Left ventricle myocardium superior (tissue), 1 donor: ENCODE measurements at places on chromosomes 6 and 20.

GRCh38 chr6:149334201-149334600 lies 16.7 kb downstream of the TAB2 start:
- no peak for DNase-seq

GRCh38 chr6:12729467-12729866 lies 12.9 kb downstream of the PHACTR1 start:
- no peak for DNase-seq

- no peak for DNase-seq
Observed at GRCh38 chr6:129844118-129844891, 16.8 kb downstream of the TMEM244 start.

DNA sequence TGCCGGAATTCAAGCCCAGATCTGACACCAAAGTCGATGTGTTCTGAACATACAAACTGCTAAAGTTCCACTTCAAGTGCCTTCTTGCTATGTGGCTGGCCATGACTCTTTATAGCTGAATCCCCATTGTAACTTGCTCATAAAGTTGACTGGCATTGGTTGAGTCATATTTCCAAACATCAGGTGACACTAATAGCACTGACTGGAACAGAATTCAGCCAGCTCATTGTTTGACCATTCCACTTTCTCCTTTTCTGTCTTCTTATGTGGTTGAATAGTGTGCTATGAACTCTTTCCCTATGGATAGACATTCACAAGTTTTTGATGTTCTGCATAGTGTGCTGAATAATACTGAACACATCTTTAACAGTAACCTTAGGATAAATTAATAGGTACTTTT lies 266.2 kb upstream of the ZFP64 start:
- DNase-seq = no peak

- DNase-seq = no peak
Observed at GRCh38 chr6:42512579-42512978, 51.2 kb upstream of the UBR2 start.

DNA sequence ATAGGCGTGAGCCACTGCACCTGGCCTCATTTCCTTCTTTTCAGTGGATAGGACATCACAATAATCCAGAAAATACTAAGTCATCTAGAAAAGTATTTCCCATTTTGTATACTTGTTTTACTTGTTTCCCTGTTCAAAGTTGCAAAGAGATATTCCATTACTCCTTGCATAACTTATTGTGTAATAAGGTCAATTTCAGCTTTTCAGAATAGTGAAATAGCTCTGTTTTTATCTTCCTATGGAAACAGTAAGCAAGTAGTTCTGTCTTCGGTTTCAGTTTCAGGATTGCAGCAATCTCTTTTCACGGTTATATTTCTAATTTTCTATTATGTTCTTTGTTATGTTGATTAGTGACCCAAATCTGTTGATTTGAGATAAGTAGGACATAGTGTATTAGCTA lies 6.0 kb downstream of the STX11 start:
- DNase-seq = no peak

GRCh38 chr6:157291356-157291755 lies 32.0 kb downstream of the TMEM242 start:
- no peak for DNase-seq

DNA sequence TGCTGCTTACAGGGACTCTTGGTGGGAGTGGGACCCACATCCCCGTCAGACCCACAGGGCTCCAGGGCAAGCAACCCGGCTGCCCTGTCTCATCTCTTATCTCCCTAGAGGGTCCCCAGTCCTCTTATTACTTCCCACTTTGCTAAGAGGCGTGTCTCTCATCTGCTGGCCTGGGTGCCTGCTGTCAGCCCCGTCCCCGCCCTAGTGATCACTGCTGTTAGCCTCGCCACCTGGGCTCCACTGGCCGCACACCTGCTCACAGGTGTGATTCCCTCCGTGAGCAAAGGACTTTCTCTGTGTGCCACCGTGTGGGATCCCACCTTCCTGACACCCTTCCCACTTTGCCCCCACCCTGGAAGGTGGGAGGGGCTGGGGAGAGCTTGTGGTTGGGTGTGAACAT lies 57.6 kb downstream of the TCP11 start:
- no peak for DNase-seq

DNA sequence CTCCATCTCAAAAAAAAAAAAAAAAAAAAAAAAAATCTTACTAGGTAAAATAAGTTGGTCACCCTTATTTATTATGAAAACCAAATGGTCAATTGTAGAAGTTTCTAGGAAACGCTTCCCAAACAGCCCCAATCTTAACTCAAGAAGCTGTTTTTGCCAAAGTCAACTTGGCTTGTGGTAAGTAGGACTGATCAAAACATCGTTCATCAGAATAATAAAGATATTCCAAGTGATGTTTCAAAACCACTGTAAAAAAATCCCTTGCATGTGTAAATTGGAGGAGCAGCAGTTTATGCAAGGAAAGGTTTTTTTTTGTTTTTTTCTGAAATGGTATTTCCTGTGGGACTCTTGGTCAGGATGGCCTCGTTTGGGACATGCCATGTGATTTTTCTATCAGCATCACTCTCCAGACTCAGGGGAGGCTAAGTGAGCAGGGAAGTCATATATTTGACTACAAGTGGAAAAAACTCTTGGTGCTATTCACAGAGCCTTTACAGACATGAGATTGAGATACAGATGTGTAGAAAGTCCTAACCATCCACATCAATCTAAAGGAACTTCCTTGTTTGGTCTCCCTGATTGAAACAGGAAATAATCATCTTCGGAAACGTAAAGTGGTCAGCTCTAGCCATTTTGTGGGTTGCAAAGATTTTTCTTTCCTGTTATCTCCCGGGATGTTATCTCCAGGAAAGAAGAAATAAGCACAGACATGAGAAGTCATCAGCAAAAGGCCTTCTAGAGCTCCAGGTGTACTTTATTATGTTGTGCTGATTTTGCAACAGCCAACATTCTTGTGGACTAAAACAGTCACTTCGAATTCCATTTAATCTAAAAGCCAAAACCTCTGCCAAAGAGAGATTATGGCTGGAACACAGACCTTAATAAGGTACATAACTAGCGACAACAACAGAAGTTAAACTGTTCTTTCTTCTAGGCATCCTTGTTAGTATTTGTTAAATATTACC lies 177.8 kb downstream of the EDN1 start:
- DNase-seq = no peak

GRCh38 chr20:48919882-48920526 lies 1.5 kb upstream of the ARFGEF2 start:
- DNase-seq = no peak

DNA sequence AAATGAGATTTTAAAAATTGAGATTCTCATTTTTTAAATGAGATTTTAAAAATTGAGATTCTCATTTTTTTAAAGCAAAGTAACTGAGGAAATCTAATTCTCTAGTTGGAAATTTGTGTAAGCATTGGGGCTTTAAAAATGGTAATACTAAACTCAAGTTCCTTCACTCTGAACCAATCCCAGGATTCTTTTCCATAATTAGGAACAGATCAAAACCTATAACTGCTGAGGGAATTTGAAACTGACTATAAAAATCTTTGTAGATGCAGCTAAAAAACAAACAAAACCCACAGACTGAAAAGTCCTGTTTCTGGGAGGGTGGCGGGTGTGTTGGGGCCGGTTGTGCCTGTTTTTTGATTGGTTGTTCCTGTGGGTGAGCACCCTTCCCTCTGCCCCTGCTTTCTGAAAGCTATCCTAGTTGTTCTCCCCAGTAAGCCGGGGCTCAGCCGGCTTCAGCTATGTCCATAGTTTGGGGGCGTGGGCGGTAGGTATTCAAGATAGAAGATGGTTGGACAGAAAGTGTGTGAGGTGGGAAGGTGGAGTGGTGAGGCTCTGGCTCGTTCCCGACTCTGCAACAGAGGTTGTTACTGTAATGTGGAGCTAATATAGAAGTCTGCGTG lies 49.3 kb downstream of the GFRA4 start:
- DNase-seq = no peak

DNA sequence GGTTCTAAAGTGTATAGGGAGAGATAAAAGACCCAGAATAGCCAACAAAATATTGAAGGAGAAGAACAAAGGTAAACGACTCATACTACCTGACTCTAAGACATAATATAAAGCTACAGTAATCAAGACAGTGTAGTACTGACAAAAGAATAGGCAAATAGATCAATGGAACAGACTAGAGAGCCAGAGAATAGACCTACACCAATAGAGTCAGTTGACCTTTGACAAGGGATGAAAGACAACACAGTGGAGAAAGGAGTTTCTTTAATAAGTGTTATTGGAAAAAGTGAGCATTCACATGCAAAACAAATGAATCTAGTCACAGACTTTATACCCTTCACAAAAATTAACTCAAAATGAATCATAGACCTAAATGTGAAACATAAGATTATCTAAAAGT lies 96.4 kb downstream of the ISM1 start:
- no peak for DNase-seq

DNA sequence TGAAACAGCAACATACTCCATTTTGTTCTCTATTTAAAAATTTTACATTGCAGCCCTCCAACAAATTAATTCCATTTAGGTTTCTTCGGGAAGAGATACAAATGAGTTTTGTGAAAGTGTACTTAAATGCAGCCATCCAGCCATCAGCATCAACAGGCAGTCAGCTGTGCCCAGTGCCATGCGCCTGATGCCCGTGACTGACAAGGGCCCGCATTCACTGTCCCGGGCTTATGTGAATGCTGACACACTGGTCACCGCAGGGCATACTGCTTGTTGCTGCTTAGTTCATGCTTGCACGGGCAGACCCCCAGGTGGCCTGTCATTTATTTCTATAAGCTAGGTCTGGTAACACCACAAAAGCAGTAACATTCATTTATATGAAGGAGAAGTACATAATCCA lies 224.9 kb upstream of the QKI start:
- DNase-seq = no peak

- no peak for DNase-seq
Observed at GRCh38 chr6:41545247-41545702, 906 bp upstream of the FOXP4 start.

- DNase-seq = no peak
Observed at GRCh38 chr6:68826501-68826900, 191.4 kb downstream of the ADGRB3 start.

DNA sequence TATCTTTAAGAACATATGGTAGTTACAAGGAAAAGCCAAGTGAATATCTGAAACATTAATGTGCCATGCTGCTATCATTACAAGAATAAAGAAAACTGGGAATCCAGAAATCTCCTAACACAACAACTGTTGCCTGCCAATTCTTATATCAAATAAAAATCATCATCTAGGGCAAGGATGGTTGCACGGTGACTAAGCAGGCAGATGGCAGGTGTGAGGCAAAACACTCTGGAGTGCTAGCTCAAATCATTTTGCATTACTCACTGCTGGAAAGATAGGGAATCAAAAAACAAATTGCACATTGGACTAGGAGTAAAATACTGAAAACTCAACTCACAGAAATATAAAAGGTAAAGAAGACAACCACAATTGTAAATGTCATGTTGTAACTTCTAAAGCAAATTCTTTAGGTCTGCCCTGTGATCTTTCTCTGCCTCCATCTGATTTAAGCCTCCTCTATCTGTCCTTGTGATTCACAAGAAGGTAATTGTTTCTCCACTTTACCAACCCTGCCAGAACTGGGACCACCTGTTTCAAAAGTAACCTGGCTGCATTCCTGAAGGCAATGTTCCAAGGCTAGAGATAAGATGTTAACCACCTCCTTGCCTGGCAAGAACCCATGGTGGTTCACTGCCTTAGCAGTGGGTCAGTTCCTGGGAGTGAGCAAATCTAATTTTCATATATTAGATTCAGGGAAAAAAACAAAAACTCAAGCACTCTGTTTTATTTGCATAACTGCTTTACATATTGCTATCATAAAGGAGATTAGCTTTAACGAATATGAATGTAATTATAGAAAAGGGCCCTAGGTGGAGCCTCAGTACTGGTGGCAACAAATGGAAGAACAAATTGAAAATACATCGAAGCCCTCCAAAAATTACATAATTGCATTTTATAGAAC lies 33.1 kb upstream of the LCA5 start:
- no peak for DNase-seq

- no peak for DNase-seq
Observed at GRCh38 chr6:28897369-28897745, 26.4 kb downstream of the TRIM27 start.

DNA sequence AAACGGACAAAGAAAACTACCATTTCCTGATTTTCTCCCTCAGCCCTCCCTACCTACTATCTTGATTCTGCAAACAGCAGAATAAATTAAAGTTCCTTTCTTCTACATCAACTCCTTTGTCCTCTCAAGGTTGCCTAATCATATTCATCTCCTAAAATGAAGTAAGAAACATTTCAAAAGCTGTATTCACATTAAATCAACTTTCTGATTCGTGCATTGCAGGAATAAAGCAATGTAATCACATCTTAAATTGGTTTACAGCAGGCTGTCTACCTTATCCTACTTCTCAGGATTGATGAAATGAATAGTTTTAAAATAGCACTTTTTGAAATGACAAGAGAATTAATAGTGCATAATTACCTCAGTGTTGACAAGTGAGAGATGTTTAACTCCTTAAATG lies 25.1 kb downstream of the PRKN start:
- no peak for DNase-seq

DNA sequence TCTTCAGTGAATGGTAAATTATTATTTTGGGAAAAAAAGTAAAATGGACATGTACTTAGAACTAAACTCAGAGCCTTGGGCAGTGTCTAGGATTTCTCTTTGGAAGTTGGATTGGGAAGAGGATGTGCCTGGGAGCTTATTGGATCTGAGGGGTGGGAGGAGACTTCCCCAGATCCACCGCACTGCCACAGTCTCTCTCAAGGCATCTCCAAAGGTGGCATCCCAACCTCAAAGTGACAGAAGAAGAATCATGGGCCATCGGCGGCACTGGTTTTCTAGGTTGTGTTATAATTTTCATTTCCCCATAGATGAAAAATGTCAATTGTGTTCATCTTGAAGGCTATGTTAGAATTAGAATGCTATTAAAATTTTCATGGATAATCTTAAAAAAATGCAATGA lies 66.8 kb upstream of the CD93 start:
- DNase-seq = no peak

DNA sequence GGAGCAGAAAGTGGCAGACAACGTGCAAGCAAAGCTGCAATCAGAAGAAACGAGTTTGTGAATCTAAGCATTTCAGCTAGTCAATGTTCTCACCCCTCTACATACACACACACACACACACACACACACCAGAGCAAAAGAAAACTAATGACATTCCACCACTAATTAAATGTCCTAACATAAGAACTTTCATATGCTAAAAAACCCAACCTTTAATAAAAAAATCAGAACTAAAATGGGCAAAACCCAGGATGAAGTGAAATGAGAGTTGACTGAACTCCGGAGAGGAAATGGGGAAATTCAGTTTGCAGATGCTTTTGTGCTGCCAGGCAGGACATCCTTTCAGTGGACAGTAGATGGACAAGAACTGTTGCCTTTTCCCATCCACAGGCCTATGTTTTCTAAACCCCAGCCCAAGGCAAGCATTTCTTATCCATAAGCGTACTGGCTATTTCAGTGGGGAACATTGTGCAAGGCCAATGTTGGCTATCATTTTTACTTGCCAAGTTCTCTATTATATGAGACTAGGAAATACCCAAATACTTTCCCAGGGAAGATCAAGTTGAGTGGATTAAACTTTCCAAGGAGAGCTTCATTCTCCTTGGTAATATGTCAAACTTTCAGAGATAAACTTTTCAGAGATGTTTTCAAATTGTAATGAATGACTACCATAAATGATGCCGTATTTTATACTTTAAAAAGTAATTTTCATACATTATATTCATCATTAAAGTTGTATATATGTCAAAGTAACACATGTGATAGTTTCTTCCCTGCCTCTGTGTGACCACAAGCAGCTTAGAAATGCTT lies 27.3 kb downstream of the RIN2 start:
- no peak for DNase-seq

- DNase-seq = no peak
Observed at GRCh38 chr6:168666699-168667427, 225.9 kb downstream of the SMOC2 start.
